Activated CD4-positive, CD25-positive, alpha-beta regulatory T cell treated with anti-CD3 and anti-CD28 coated beads, Interleukin-2, amount 50 U/mL, for 16 hours (primary cell): ENCODE measurements at places on chromosomes 1 and 21.
A peak's percentile ranks its signal among the peaks of the same experiment; 100 is the strongest.

DNA sequence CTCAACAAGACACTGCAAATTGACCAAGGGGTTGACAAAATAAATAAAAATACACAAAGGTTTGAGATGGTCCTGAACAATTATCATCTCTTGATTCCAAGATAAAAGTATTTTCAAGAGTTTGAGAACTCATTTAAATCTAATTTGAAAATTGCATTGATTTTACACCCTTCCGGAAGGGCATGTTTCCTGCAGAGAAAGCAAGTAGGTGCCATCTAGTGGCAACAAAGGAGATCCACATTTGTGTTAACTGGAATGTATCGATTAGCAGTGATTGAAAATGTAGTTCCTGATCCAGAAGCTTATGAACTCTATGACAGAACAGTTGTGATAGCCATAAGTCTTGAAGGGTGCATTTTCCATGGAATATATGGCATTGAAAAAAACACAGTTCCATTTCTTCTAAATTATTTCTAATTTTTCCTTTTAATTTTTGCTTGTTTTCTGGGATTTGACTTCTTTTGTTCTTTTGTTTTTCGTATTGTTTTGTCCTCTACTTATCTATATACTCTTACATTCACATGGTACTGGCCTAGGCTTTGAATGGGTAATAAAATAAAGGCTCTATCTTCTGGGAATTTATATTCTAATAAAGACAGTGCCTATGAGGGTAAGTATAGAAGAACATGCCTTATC lies 143.7 kb downstream of the DNM3 start:
- DNase-seq = no peak

- DNase-seq = no peak
Measured at GRCh38 chr1:107378426-107378825, 237.6 kb downstream of the NTNG1 start.

DNA sequence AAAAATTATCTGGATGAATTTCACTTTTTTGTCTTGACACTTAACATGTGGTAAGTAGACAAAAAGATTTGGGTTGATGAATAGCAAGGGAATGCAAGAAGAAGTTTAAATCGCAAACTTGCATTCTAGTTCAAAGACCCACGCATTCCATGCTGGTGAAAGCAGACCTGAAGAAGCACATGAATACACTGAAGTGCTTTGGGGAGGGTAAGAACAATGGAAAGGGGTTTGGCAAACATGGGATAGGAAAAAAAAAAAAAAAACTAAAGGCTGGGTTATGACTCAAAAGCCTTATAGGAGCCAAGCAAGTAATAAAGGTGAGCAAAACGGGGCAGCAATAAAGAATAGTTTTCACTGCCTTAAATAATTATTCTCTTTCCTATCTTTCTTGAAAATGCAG lies 450.2 kb downstream of the LMO4 start:
- DNase-seq = no peak

DNA sequence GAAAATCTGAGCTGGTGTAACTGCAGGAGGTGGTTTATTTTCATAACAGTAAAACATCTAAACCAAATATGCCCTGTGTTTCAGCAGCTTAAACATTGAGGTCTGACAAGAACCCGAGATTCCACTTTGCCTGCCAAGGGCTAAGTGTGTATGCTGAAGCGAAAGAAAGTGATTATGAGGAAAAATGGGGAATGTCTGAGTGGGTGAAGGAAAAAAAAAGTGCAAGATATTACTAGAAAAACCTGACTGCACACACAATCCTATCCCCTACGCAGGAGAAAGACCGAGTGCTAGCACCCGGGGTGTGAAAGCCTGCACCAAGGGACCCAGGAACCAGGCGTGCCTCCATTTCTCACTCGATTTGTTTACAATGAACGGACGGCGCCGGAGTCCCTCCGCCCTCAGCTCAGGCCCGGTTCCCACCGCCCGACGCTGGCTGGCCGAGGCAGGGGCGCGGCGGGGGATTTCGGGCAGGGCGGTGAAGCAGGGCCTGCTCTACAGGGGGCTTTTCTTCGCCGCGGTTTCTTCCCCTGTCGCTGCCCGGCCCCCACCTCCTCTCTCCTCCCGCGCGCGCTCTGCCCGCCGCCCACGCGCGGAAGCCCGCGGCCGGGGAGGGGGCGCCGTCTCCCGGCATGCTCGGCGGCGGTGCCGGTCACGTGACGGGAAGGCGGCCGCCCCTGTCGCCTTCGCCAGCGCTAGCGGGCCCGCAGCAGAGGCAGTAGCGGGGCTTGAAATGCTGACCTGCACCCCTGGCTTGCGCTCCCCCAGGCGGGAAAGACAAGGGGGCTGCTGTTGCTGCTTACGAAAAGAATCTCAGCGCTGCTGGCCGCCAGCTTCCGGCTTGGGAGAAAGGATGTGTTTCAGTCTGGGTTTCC lies 35.9 kb downstream of the ITPKB start:
- DNase-seq = peak; percentile 62

DNA sequence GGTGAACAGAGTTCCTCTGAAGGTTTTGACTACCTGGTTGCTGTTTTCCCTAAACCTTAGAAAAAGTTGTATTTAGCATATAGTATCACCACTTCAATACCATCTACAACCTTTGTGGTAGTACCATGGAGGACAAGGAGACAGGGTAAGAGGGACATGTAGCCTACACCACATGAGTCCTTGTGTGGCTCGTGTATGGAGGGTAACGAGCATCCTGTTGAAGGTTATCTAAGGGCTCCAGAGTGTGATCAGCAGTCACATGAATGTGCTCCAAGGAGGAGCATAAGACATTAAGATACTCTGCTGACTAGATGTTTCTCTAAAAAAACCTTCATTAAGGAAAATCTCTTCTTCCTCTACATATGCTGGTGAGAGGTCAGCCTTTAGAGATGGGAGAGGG lies 67.3 kb downstream of the VCAM1 start:
- no peak for DNase-seq

GRCh38 chr21:8994640-8995511 lies 1526.5 kb upstream of the TPTE start:
- no peak for DNase-seq

GRCh38 chr1:172351346-172351745 lies 69.1 kb upstream of the C1orf105 start:
- DNase-seq = no peak

GRCh38 chr21:41519806-41520559 lies 12.0 kb upstream of the TMPRSS2 start:
- no peak for DNase-seq

DNA sequence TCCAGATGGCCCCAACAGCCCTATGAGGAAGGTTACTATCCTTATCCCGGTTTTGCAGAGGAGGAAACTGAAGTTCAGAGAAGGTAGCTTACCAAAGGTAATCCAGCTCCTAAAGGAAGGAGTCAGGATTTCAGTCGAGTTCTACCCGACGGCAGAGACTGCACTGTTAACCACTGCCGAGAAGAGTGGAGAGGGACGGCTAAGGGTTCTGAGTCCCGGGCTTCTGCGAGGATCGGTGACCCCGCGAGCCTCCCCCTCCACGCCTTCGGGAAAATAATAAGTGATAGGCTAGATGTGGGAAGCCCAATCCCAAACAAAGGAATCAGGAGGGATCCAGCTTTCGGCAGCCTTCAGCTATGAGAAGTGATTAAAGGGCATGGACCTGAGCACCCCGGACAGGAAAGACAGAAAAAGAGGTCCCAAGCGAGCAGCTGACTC lies 587 bp downstream of the TMEM53 start:
- no peak for DNase-seq

DNA sequence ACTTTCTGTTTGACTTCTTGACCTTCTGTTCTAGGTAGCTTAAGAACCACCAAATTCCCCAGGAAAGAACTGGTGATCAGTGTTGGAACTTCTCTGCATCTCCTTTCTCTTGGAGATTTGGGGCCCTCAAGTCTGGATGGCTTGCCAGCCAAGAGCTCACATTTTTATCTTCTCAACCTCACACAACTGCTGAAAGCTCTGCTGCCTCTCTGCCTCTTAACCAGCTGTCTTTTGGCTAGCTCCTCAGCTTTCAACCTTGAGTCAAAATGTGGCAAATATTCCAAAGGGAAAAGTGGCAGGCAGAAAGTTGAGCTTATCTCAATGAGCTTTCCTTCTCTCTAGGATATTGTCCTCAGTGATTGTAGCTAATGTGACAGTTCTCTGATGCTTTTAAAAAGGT lies 89.2 kb upstream of the CCDC190 start:
- DNase-seq = no peak

DNA sequence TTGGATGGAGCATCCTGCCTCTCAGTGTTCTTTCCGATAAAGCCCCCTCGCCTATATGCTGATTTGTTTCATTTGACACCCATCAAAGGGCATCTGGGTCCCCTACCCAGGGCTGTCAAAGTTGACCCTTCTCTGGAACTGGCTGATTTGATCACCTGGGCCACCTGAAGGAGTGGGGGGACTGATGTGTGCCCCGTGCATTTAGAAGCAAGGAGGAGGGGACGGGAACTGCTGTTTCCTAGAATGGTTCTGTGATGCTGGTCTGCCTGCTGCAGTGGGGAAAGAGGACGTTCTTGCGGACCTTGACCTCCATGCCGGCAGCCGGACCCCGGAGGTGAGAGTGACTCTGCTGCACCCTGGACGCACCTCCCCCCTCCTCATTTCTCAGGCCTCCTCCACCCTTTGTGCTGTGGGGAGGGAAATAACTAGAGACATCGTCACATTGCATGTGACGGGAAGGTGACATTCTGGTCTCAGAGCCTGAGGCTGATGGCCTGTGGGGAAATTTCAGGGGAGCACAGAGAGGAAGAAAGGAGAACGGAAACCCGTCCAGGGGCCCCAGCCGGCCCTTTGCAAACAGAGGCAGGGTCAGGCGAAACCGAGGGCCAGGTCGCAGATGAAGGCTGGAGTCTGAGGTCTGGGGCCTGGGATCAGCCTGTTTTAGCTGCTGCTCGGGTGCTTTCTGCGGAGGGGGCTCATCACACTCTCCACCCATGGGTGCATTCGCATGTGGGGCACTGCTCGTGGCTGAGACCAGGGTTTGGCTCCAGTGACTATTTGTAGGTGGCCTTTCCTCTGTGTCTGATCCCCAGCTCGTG lies 25.7 kb downstream of the CRYAA start:
- DNase-seq = no peak
